AG04450 (cell line): ENCODE measurements at places on chromosomes 1 and 21. TPM values are rescaled to one million over a fixed set of nuclear protein-coding genes. Genes with fewer than 3 reads are reported as not detected.

The OR2L8 gene
- not detected in 2 replicates for polyA plus RNA-seq

DNA sequence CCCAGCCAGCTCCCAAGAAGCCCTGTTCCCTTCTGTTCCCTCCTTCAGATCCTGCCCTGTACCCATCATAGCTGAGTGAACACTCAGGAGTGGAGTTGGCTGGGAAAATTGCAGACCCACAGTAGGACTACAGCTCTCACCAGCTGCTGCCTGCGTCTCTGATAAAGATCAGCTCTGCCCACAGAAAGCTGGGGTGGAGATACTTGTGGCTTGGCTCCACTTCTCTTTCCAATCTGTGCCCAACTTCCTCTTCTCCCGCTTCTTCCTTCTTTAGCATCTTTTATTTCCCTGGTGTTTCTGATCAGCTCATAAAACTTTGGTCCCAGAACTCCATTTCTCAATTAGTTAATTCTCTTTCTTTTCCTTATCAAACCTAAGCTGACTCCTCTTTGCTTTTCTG, 5.5 kb upstream of the CD1A start:
- DNase-seq: no peak

The NTRK1 gene
- not detected in 2 replicates for polyA plus RNA-seq

GRCh38 chr1:35808450-35809113, 766 bp downstream of the AGO4 start:
- no peak for DNase-seq

GRCh38 chr1:160330119-160330518, 12.9 kb downstream of the COPA start:
- no peak for DNase-seq

The USP16 gene
- 22.7 and 35.6 TPM in 2 replicates for polyA plus RNA-seq

- no peak for DNase-seq
Measured at GRCh38 chr1:117673405-117673804, 67.6 kb downstream of the TENT5C start.

DNA sequence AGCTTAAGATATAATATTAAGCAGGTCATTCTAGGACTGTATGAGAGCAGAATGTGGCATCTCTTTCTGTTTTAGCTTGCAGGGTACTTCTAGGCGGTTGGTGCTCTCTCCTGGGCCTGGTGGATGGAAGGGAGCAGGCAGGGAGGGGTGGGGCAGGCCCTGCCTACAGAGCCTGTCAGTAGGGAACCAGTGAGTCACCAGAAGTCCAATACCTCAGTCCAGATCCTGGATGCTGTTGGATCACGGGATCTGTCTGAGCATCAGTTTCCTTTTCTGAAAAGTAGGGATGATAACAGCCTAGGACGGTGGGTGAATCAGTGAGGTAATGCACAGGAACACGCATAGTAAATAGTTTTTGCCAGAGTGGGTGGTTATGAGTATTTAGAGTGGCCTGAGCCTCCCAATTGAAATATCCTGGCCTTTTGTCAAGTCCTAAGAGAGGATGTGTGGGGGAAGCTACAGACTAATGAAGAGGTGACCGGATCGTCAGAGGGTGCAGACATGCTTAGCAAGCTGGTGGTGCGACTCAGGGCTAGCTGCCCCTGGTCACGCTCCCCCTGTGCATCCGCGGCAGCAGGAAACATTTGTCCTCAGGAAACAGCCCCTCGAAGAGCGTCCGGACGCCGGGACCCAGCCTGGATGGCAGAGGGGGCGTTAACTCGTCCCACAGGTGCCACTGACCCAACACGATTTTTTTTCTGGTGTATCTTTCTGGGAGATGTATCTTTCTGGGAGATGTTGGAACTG, 23.9 kb downstream of the NAV1 start:
- peak; percentile 69 for DNase-seq

DNA sequence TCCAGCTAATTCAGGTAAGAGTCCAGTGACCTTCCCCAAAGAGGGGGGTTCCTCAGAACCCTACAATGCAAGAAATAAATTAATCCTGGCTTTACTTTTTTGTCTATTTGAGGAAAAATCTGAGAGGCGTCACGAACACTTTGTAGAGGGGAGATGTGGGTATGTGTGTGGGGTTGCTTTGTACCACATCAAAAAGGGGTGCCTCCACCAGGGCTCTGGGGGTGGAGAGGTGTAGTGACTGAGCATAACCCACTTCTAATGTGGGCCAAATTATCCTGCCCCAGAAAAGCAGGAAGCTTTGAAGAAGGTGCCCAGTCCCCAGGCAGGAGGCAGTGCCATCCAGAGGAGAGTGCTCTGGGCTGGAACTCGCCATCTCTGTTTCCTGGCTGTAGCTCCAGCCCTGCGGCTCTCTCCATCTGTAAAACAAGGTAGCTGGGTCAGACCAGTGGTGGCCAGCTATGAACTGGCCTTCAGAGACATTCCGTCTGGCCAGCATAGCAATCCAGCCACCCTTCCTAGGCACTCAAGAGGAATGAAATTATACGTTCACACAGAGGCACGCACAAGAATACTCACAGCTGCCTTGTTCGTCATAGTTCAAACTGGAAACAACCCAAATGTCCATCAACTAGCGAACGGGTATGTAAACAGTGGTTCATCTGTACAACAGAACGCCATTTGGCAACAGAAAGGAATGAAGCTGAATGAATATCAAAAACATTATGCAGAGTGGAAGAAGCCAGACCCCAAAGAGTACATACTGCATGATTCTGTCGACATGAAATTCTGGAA, 45.4 kb upstream of the TNFRSF1B start:
- peak; percentile 89 for DNase-seq

The PADI3 gene
- polyA plus RNA-seq: 0.05 TPM in 1 of 2 replicates, not detected in the other

GRCh38 chr1:244442850-244443249, 8.9 kb downstream of the ADSS2 start:
- no peak for DNase-seq

GRCh38 chr1:58608945-58609344, 31.9 kb upstream of the TACSTD2 start:
- DNase-seq: no peak

GRCh38 chr21:44337941-44338895, 972 bp downstream of the CFAP410 start:
- DNase-seq: no peak

DNA sequence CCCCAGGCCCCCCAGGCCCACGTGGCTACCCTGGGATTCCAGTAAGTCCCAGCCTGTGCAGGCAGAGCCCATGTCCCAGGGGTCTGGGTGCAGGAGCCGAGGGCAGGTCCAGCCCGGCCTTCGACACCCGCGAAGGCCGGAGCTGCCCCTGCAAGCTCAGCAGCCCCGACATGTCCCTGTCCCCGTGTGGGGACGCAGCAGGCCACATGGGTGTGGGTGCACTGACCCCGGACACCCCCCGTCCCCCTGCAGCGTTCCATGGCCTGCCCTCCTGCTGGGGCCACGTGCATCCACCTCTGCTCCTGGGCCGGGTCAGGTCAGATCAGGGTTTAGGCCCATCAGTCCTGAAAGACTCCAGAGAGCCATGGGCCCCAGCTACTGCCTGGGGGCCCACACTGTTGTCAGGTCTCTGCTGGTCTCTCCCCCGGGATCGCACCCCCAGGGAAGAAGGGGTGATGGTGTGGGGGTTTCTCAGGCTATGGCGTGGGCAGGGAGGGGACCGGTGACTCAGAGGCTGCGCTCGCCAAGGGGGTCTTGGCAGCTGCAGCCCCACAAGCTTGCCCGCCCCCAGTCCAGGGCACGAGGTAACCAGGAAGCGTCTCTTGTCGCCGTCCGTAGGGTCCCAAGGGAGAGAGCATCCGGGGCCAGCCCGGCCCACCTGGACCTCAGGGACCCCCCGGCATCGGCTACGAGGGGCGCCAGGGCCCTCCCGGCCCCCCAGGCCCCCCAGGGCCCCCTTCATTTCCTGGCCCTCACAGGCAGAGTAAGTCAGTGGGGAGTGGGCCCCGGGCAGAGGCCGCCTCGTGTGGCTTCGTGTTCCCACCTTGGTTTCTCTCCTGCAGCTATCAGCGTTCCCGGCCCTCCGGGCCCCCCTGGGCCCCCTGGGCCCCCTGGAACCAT, 37.5 kb downstream of the SLC19A1 start:
- DNase-seq: no peak

DNA sequence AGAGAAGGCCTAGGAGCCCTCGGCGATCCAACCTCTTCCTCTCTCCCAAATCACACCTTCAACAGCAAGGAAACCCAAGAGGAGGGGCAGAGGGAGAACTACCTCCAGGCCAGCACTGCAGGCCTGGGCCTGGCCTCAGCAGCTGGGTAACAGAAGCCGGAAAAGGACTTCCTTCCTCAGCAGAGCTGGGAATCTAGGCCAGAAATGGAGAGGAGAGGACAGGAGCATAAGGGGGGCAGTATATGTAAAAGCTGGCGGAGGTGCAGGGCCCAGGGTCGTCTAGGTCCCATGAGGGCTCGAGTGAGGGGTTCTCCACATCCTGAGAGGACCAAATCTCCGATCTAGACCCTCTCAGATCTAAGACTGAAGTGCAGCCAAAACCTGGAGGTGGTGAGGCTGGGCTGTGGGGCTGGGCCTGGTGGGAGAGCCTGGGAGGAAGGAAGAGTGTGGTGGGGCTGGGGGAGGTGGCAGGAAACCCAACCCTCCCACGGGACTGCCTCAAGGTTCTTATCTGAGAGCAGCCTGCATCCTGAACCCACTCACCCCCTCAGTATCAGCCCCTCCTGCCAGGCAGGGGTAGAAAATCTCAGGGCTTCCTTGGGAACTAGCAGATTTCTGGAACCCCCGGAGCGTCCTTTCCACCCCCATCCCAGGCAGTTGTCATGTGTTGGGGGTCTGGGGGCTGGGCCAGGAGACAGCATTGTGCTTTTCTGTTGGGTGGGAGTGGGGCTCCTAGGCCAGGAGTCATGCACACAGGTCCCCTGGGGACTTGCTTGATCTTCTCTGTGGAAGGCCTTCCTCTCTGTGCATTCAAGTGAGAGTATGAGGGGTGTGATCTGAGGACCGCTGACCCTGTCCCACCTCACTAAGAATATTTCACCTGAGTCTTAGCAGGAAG, 33.0 kb downstream of the PIK3C2B start:
- DNase-seq: no peak

The CD2 gene
- not detected in 2 replicates for polyA plus RNA-seq

- DNase-seq: no peak
Measured at GRCh38 chr1:186715887-186716809, 35.9 kb upstream of the PTGS2 start.

The PRAMEF13 gene
- polyA plus RNA-seq: not detected in 2 replicates

GRCh38 chr1:92701147-92701546, 83.8 kb downstream of the EVI5 start:
- DNase-seq: no peak

DNA sequence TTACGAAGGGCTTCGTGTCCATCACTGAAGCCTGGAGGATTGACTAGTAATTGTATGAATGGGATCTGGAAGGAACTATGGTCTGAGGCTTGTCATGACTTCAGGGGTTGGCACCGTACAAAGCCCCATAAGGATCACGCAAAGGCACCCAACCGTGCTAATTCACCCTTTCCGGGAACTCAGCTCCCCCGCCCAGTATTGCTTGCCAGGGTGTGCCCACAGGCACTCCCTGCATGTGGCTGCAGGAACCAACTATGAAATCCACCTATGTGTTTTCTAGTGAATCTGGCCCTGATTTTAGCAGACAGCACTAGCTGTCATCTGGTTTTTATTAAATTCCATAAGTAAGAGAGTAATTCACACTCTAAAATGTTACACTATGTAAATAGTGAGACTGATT, 139.2 kb downstream of the TM2D1 start:
- DNase-seq: no peak

GRCh38 chr21:15624646-15625045, 105.1 kb upstream of the USP25 start:
- DNase-seq: no peak

GRCh38 chr1:76225526-76225925, 151.0 kb downstream of the ST6GALNAC3 start:
- DNase-seq: no peak
